Retinal pigment epithelial cell (primary cell): ENCODE measurements at places on chromosomes 4 and X.
A peak's percentile ranks its signal among the peaks of the same experiment; 100 is the strongest.

- DNase-seq: no peak
These were observed 12.5 kb downstream of the GABRA4 start for GRCh38 chr4:46980851-46981250.

- no peak for DNase-seq
These were observed 8.6 kb downstream of the SRPX start for GRCh38 chrX:38211891-38212635.

GRCh38 chrX:102599084-102599950 lies at the start of gene ARMCX5:
ARMCX5 (plus strand) TSS chrX:102599515; CDS start chrX:102602142, 2,627 bp downstream.
- peak; percentile 58 for DNase-seq

DNA sequence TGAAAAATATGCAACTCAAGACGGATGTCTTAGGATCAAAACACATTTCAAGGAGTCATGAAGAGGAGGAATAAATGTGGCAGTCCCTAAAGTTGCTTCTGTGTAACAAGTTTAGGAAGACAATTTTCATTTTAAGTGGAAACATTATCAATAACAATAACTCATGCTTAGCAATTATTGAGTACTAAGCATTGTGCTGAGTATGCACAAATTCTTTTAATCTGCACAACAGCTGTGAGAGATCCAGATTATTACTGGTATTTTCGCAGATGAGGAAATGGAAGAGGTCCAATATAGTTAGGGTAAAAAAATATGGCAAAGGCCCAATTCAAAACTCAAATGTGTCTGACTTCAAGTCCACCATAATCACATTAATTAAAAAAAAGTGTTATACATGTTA lies 2.9 kb upstream of the TEX13B start:
- DNase-seq: no peak

DNA sequence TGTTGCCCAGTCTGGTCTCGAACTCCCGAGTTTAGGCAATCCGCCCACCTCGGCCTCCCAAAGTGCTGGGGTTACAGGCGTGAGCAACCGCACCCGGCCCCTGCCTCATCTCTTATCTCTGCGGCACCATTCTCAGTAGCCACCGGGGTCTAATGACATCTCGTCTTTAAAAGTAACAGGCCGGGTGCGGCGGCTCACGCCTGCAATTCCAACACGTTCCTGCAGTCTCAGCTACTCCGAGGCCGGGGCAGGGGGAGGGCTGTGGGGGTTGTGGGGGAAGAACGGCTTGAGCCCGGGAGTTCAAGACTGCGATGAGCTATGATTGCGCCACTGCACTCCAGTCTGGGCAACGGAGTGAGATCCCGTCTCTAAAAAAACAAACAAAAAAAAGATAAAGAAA lies 28.8 kb downstream of the ING2 start:
- DNase-seq: no peak
